ENCODE measurements at places on chromosomes 1 and 21. TPM values are rescaled to one million over a fixed set of nuclear protein-coding genes. Genes with fewer than 3 reads are reported as not detected.

DNA sequence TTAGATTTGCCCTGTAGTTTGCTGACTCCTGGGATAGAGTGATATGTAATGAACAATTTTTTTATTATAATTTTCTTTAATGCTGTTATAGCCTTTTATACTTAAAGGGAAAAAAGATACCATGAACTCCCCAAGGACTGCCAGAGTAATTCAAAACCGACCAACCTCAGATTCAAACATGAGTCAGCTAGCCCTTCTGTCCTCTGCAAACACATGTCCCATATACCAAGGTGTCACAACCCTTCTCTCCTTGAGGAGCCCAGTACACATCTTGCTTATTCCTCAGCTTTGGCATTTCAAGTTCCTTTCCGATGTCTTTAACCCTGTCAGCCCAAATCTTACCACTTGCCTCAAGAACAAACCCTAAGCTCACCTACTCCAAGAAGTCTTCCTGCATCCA lies 184.9 kb downstream of the KCNH1 start:
- no peak for DNase-seq

GRCh38 chr1:203913073-203913521 lies 51.7 kb downstream of the SNRPE start:
- no peak for DNase-seq

DNA sequence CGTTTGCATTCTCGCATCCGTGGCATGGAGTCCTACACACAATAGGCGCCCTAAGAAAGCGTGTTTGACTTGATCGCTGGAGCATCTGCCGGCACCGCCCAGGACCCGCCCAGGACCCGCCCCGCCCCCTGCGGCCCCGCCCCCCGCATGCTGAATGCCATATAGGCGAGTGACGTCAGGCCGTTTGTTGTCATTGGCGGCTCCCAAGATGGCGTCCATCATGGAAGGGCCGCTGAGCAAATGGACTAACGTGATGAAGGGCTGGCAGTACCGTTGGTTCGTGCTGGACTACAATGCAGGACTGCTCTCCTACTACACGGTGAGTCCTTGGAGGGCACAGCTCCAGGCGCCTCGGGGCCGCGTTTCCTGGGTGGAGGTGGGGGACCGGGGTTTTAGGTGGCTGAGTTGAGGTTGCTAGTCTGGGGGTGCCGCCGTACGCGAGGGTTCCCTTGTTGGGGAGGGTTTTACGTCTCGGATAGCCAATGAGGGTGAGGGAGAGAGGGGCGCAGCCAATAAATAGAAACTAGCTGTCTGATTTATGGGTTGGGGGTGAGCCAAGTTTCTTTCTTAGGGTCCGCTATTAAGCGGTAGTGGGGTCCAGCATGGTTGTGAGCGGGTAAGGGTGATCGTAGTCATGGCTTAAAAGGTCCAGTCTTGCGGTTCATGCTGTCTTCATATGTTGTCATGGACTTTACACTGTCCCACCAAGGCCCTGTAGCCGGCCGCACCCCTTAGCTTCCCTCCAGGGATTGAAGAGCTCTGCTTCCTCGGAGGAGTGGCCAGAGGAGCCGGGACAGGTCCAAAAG lies at the start of gene OSBPL9:
TSS of gene OSBPL9 (plus strand) at position 190 of the 806 bp plus-strand sequence. CDS start at position 209, 19 bp downstream.
- peak; percentile 75 for DNase-seq

DNA sequence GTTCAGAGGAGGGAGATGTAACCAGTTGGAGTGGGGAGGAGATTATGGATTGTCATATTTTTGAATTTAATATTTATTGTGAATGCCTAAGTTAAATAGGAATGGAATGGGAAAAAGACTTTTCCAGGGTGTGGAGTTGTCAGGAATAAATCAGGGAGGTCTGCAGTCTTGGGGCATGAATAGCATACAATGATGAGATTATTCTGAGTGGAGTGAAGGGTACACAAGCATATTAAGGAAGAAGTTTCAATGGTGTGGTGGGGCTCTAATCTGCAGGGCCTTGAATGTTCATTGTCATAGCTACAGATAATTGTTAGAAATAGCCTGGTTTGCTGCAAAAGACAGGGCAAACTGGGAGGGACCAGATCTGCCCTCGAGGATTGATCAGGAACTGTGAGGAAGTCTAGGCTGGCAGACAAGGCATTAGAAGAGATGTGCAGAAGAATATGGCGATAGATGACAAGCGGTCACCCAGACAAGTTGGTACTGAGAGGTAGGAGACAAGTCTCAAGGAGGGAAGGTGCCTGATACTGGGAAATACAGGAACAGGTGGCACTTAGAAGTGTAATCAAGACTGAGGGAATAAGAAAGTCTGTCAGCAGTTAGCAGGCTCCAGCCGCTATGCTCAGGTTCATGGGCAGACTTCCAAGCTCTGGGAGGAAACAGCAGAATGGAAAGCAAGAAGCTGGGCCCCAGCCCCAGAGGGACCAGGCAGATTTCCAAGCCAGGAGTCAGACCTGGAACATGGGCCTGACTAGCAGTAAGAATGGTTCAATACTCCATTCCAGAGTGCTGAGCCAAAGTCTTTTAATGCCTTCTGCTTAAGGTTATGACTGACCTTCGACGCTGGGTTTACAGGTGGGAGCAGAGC lies 20.9 kb upstream of the RGL1 start:
- no peak for DNase-seq

DNA sequence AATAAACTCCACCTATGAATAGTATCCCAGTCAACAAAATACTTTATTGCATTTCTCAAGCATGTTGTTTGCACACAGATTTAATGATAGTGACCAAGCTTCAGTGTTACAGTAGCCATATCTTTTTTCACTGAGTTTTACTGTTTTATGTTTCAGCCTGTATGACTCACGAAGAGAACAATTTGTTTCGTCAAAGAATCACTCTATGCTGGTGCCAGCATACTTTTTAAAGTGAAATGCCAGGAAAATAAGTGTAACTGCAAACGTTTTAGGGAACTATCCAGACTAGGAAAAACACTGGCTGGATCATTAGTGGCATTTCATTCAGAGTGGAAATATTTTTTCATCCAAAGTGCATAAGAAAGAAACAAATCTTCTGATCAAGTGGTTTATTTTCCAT lies 210.8 kb downstream of the COL11A1 start:
- peak; percentile 47 for DNase-seq

DNA sequence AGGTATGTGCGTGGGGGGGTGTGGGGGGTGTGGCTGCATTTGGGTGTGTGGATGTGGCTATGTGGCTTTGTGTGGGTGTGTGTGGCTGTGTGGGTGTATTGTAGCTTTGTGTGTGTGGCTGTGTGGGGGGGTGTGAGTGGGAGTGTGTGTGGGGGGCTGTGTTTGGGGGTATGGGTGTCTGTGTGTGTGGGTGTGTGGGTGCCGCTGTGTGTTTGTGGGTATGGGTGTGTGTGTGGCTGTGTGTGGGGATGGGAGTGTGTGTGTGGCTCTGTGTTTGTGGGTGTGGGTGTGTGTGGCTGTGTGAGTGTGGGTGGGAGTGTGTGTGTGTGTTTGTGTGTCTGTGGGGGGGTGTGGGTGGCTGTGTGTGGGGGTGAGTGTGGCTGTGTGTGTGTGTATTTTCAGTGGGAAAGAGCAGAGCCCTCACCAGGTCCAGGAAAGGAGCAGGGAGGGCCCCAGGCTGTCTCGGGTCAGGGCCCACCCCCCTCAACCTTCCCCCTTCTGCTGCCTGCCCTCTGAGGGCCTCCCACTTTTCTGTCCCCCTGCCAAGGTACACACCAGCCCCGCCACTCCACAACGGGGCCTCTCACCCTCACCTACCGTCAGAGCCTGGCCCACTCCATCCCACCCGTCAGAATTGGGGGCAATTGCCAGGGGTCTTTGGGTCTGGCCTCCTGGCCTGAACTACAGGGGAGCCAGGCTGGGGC lies 1.9 kb upstream of the COL8A2 start:
- no peak for DNase-seq

GRCh38 chr1:196005426-196005825 lies 602.8 kb downstream of the KCNT2 start:
- DNase-seq, result no peak

DNA sequence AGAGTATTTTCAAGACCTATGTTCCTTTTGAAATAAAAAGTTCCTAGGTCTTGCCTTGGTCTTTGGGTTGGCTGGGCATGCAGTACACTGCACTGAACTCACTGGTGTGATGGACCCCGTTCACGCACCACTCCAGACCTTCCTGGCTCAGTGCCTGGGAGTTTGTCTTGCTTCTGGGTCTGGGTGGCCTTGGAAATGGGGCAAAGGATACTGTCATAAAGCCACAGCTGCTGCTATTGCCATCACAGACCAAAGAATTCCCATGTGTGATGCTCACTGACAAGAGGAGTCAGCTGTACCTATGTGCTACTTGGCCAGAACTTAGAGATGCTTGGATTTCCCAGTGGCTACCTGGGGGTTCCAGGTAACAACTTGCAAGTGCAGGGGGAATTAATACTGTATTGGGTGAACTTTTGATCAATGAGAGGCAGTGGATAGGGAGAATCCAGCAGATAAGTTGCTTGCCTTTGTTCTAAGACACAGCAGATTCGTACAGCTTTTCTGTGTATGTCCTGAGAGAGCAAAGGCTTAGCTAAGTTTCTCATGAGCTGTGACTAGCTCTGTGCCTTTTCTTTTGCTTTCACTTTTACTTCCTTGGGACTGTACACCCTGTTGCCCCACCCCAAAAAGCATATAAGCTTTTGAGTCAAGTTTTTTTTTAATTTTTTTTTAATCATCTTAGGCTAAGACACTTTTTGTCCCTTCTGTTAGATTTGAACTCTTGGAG lies 115.3 kb downstream of the RUNX1 start:
- DNase-seq, result no peak

GRCh38 chr21:42942244-42942643 lies 16.8 kb upstream of the ERVH48-1 start:
- DNase-seq, result peak; percentile 84

DNA sequence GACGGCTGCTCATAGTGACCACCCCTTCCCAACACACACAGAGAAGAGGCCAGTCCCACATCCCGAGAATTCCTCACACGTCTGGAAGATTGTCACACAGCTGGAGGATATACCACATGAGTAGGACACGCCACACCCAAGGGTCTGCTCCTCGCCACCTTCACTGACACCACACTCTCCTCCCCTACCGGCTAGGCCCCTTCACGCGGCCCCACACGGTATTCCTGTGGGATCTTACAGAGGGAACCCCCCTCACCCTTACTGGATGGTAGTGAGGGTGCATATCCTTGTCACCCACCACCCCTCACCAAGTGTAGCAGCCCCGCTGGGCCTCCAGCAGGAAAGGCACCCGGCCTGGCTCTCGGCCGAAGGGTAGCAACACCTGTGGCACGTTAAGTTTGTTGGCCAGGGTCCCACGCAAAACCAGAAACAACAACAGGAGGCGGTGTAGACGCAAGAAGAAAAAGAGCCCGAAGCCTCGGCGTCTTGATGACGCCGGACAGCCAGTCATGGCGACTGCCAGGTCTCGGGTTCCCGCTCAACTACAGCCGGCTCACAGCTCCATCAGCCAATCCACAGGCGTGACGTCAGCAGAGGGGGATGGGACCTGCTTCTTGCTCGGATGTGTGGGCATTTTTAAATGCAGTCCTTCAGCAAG lies at the start of gene NUP210L:
TSS of gene NUP210L (minus strand) at position 540 of the 658 bp plus-strand sequence.
- DNase-seq, result peak; percentile 76

GRCh38 chr1:41492341-41492848 lies 7.9 kb upstream of the EDN2 start:
- DNase-seq, result peak; percentile 59

DNA sequence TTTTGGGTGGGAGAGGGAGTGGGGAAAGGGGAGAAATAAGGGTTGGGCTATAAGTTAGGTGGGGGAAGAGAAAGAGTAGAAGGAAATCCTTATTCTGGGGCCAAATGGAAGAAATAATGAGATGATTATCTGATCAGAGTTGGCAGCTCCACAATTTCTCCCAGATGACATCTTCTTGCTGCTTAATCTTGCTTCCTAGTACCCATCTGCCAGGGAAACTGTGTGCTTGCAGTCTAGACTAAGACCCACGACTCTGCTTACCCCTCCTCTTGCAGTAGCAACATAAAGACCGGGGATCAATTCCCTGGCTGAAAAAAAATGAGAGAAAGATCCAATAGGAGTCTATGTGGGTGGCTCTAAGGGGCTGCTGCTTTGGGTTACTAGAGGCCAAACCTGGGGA lies 95.6 kb downstream of the PAPPA2 start:
- DNase-seq, result no peak

- no peak for DNase-seq
Measured at GRCh38 chr1:10675813-10676212, 120.6 kb downstream of the CASZ1 start.

GRCh38 chr1:12052008-12052573 lies 11.0 kb upstream of the TNFRSF8 start:
- peak; percentile 84 for DNase-seq

DNA sequence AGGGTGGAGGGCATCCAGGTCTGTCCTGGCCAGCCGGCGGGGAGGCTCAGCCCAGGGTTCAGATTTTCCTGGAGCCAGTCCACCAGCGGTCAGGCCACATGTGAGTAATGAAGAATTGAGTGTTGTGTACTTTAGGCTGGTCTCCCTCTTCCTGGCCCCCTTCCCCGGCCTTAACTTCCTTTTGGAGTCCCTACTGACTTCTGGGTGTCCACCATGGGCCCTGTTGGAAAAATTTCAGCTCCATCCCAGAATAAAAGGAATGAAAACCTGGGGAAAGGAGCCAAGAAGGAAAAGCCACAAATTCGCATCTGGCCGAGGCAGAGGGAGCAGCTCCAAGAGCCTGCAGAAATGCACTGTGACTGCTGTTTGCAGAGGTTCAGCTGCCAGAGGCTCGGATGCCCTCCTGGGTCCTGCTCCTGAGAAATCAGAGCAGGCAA lies 35.5 kb upstream of the HHAT start:
- no peak for DNase-seq

The DIPK1A gene
- total RNA-seq, result 8.7 TPM

The CDC7 gene
- total RNA-seq, result 2.1 TPM

The FAM131C gene
- 0.77 TPM for total RNA-seq

The TBX15 gene
- total RNA-seq, result not detected

The PSMD4 gene
- total RNA-seq, result 280 TPM

The COL11A1 gene
- under 0.01 TPM for total RNA-seq

The HSD3B2 gene
- total RNA-seq, result not detected

The NUP133 gene
- total RNA-seq, result 23.4 TPM

The UTS2 gene
- total RNA-seq, result 0.26 TPM

The NR0B2 gene
- not detected for total RNA-seq

The ETV3 gene
- total RNA-seq, result 17.1 TPM

All from bronchial epithelial cell (primary cell).